ENCODE measurements at places on chromosomes 7 and 10.

GRCh38 chr7:116546054-116546453 lies 21.2 kb downstream of the CAV1 start:
- no peak for DNase-seq

GRCh38 chr7:68684996-68685395 lies 913.3 kb upstream of the AUTS2 start:
- DNase-seq: no peak

- no peak for DNase-seq
Measured at GRCh38 chr7:91265693-91266066, 1.4 kb downstream of the FZD1 start.

- no peak for DNase-seq
Measured at GRCh38 chr10:17229016-17229716, 1.1 kb downstream of the VIM start.

- DNase-seq: no peak
Measured at GRCh38 chr7:4828720-4829383, 33.0 kb downstream of the PAPOLB start.

DNA sequence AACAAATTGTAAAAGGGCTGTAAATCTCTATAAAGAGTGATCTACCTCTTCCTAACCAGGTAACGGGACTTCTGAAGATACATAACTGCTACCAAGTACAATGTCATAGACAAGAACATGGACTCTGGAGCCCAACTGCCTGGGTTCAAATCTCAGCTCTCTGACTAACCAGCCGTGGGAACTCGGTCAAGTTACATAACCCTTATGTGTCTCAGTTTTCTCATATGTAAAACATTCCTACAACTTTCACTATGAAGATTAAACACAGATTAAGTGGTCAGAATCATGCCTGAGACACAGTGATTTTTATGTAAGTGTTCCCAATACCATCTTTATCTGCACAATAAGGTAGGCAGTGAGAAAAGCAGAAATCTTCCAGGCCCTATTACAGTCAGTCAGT lies 52.6 kb downstream of the ITGB1 start:
- DNase-seq: no peak

DNA sequence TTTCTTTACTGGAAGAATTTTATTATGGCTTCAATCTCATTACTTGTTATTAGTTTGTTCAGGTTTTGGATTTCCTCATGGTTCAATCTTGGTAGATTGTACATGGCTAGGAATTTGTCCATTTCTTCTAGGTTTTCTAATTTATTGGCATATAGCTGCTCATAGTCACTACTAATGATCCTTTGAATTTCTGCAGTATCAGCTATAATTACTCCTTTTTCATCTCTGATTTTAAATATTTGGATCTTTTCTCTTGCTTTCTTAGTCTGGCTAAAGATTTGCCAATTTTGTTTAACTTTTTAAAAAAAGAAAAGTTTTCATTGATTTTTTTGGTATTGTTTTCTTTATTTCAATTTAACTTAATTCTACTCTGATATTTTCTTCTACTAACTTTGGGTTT lies 59.2 kb downstream of the SLC13A1 start:
- DNase-seq: no peak

DNA sequence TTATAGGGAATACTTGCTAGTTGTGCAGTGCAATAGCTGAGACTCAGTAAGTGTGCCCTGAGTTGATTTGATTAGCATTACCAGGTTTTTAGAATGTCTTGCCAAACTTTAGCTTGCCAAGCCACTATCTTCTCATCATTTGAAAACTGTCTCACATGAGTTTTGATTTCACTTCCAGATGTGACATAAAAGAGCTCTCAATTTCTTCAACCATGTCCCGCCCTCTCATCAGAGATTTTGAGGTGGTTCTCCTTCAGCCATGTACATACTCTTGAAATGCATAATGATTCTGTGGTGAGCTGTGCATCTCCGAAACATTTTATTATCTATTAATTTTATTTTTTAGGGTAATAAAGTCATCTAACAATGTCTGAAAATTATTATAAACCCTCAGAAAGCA lies 215.0 kb upstream of the SEMA3E start:
- no peak for DNase-seq

DNA sequence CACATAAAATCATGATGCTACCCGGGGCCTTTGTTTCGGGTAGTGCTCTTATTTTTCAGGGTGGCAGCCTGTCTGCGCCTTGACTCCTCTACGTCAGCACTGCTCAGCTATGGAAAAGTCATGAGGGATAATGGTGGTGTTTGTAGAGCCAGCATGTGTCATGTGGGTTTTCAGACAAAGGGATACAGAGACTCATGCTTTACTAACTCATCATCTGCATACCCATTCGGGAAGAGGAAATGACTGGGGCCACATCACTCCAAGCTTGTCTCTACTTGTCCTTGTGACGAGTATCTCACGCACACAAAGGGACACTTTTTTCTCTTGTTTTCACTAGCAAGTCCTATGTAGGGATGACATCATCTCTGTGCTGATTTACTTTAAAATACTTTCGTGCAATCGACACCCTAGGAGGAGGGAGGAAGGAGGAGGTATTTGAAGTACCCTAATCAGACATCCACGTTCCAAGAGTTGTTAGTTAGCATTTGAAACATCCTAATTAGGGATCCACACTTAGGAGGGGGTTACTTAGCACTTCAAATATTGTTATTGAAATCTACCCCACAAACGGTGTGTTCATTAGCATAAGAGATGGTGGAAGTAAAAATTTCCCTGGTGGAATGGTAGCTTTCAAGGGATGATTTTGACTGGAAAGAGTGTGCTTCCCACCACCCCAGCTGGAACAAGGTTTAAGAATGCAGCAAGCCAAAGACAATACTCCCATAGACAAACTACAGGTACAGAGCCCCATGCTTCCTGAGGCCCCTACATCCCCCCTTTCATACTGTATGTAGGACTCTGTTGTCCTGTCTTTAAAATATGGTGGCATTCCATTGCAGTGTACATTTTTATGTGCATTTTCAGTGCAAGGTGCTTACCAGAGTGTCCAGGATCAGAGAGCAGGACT lies 52.0 kb downstream of the THNSL1 start:
- no peak for DNase-seq

- no peak for DNase-seq
Measured at GRCh38 chr7:141356161-141356560, 195.0 kb upstream of the AGK start.

GRCh38 chr7:112154690-112155089 lies 51.5 kb downstream of the DOCK4 start:
- DNase-seq: no peak

DNA sequence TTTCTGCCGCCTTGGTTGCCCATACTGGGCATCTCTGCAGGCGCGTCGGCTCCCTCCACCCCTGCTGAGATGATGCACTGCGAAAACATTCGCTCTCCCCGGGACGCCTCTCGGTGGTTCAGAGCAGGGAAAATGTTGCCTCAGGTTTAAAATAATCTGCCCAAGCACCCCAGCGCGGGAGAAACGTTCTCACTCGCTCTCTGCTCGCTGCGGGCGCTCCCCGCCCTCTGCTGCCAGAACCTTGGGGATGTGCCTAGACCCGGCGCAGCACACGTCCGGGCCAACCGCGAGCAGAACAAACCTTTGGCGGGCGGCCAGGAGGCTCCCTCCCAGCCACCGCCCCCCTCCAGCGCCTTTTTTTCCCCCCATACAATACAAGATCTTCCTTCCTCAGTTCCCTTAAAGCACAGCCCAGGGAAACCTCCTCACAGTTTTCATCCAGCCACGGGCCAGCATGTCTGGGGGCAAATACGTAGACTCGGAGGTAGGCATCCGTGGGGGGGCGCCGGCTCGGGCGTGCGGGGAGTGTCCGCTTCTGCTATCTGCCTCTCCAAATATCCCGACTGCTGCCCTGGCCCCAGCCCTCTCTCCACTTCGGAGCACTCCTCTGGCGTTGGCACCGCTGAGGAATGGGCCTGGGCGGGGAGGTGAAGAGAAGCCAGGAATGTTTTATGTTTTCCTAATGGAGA lies at the start of gene CAV1:
Gene CAV1, plus strand, starts transcription at position 428 of the 689 bp plus-strand sequence. Its CDS starts 27 bp downstream, at position 455.
- peak; percentile 95 for DNase-seq

DNA sequence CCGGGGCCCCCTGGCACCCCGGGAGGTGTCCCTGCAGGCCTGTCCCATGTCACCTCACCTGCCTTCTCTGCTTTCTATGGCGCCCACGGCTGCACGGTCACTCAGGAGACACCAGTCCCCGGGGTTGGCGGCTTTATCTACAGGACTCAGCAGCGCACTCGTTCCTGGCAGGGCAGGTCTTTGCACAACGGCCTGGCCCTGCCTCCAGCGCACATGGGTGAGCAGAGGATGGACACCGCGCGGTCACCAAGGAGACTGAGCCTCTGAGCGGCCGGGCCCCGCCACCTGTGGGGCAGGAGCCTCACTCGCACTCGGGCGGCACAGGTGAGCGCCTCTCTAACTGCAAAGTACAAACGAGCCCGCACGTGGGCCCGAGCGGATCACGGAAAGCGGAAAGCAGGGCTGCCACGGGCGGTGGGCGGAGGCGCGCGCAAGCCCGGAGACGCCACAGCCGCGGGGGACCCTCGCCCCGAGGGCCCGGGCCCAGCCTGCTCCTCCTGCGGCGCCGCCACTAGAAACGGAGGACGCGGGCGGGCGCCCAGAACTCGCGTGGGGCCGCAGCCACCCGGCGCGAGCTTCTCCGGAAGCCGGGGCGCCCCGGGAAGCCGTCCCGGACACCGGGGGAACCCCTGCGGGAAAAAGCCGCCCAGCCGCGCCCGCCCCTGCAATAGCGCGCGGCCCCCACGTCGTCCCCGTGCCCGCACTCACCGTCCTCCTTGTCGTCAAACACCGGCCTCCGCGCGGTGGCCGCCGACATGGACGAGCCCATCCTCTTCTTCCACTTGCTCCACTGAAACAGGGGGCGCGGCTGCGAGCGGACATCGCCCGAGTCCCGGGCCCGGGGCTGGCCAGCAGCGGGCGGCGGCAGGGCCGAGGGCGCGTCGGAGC lies 642 bp downstream of the STK32C start:
- no peak for DNase-seq

DNA sequence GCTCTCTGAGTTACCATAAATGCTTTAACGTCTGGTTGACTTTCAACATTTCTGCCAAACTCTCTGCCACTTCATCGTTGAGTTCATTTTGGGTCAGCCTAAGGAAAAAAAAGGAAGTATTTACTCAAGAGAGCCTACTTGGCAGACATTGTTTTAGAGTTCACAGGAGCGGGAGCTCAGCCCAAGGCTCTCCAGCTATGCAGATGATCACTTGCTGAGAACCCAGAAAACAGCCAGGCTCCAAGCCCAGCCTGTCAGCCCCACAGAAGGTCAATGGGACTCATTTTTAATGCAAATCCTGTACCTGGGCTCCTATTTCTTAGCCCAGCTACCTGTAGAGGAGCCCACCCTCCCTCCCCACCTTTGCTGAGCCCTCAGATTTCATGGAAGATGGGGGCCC lies 45.5 kb downstream of the NOD1 start:
- DNase-seq: no peak

Measured in Panc1 (cell line).